ENCODE measurements at places on chromosomes 5 and 9.

DNA sequence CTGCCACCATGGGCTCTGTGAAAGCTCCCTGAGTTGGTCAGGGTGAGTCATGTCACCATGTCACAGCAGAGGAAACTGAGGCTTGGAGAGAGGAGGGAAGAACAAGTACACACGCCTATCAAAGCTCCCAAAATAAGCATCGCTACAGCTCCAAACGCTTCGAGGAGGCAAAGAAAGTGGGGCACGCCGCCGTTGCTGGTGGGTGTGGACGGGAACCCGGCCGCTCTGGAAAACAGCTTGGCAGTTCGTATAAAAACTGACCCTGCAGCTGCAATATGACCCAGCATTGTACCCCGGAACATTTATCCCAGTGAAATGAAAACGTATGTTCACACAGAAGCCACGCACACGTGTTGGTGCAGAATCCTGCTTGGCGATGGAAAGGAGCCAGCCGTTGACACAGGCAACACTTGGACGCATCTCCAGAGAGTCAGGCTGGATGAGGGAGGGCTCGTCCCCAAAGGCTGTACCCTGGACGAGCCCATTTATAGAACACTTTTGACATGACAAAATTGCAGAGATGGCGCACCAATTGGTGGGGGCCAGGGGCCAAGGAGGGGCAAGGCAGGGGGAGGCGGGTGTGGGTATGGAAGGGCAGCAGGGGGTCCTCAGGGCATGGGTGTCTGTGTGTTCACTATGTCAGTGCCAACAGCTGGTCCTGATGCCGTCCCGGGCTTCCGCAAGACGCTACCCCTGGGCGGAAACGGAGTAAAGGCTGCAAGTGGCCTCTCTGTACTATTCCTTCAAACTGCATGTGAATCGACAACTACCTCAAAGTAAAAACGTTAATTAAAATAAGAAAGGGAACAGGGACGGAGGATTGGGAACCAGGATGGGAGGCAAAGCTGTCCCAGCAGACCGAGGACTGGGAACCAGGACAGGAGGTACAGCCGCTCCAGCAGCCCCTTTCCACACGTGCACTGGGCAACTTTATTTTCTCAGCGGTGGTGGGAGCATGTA lies 173.0 kb downstream of the OLFM1 start:
- DNase-seq: no peak

GRCh38 chr5:114097570-114097969 lies 264.3 kb upstream of the KCNN2 start:
- no peak for DNase-seq

- no peak for DNase-seq
Observed at GRCh38 chr5:153257381-153257780, 233.1 kb upstream of the GRIA1 start.

DNA sequence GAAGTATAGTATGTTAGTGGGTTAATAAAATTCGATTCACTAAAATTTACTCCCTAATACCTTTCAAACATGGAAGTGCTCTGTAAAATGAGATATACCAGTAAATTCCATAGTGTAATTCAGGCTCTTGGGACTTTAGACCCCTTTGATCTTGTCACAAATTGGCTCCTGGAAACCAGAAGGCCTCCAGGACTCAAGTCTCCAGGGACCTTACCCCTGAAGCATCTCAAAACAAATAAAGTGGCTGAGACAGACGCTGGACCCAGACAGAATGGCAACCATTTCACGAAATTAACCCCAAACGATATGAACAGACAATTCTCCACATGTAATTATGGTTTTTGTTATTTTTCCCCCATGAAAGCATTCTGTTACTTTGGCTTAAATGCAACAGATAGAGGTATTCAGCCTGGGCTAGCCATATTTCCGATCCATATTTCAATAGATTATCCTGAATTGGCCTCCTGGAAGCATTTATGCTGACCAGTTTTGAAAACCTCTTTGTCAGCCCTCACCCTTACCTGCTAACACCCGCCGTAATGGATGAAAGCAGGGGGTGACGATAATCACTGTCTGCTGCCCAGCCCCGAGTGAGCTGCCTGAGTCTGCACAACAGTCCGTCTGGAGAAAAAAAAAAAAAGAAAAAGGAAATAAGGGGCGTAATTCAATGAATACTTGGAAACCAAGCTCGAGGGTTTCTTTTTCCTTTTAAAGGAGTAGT lies 34.1 kb upstream of the EFNA5 start:
- no peak for DNase-seq

- no peak for DNase-seq
Observed at GRCh38 chr5:10403829-10404228, 37.9 kb upstream of the ROPN1L start.

- DNase-seq: no peak
Observed at GRCh38 chr9:90092508-90092907, 487.7 kb downstream of the GADD45G start.

DNA sequence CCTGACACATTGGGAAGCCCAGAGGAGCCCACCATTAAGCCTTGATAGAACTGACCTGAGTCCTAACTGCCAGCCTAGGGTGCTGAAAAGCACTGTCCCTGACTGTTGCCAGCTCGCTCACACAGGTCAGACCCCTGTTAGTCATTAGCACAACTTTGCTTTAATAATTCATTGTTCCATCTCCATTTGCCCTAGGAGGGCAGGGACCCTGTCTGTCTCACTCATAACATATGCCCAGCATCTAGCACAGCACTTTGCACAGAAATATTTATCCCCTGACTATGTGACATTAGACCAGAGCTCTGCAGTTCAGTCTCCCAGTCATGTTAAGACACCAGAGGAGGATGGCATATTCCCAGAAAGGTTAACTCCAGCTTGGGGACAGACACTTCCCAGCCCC lies 61.8 kb upstream of the STXBP1 start:
- DNase-seq: no peak

DNA sequence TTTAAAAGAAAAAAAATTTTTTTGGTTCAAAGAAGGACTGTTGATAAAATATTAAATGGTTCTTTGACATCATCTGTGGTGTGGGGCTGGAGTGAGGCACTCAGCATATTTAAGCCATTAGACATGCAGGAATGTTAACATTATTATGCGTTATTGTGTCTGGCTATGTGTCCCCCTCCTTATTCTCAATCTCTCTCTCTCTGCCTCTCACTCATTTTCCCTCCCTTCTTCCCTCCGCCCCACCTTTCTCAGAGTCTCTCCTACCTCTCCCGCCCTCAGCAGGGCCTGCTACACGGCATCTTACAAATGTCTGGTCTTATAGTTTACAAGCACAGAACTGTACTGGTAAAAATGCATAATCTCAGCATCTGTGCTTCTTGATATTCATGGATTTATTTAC lies 287.8 kb upstream of the TMEM161B start:
- DNase-seq: no peak

DNA sequence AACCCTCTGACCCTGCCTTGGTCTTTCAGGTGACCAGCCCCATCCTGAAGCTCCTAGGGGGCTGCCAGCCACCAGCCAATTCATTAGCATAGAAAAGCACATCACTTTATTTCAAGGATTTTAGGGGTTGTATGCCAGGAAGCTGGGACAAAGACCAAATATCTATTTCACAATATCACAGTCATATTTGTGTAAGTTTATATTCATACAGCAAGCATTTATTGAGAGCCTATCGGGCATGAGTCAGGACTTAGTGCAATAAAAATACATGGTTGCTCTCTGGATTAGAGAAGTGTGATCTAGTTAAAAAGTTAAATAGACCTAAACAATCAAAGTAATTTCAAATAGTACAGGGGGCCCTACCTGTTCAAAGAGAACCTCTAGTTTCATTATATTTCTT lies 113.8 kb downstream of the ERCC6L2 start:
- no peak for DNase-seq

- no peak for DNase-seq
Observed at GRCh38 chr5:10277773-10278630, 27.9 kb downstream of the CCT5 start.

DNA sequence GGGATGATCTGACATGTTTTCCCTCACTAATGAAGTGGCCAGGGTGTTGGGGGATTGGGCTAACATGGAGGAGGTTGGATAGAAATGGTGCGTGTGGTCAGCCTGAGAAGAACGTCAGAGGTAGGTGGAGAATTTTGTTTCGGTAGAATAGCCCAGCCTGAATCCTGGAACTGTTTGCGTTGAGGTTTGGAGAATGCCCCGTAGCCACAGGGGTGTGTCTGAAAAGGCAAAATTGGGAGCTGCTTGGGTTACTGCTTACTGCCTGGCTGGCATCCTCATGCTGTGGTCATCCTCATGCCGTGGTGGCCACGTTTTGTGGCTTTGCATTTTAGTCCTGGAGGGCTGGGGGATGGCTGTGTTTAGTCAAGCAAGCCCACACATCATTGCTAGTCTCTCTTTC lies 236.9 kb downstream of the GOLPH3 start:
- DNase-seq: no peak

GRCh38 chr9:81832571-81833285 lies 95.5 kb upstream of the SPATA31D4 start:
- DNase-seq: no peak

- peak; percentile 51 for DNase-seq
Observed at GRCh38 chr9:17462869-17463464, 115.9 kb upstream of the SH3GL2 start.

GRCh38 chr9:92857236-92857635 lies 20.6 kb downstream of the ZNF484 start:
- no peak for DNase-seq

DNA sequence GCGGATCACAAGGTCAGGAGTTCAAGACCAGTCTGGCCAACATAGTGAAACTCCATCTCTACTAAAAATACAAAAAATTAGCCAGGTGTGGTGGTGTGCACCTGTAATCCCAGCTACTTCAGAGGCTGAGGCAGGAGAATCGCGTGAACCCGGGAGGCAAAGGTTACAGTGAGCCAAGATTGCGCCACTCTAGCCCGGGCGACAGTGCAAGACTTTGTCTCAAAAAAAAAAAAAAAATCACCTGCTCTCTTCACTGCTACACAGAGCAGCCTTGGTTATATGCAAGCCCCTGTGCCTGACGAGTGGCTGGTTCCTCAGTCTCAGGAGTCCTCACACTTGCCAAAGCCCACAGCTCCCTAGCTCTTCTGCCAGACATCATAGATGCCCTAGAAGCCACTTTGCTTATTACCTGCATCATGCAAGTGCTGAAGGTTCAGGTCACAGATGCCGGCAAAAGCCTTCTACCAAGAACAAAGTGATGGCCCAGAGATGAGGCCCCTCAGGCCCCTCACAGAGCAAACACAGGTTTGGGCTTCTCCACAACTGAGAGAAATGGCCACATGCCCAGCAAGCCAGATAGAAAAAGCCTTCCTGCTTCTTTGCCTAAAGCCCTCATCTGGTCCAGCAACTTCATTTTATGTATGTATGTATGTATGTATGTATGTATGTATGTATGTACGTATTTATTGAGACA lies 176.4 kb downstream of the AUH start:
- no peak for DNase-seq

DNA sequence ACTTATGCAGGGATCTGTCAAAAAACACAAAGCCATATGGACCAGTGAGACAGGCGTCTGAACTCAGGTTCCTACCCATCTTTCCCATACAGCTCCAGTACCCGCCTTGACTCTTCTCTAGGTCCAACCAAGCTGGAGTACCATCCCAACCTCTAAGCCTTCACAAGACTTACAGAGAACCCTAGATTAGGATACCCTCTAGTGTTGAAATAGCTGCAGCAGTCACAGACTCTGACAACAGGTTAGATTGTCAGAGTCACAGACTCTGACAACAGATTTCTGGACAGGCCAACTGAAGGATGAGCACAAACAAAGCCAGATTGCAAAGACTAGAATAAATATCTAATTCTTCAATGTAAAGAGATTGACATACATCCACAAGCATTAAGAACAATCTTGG lies 266.1 kb downstream of the GRIA1 start:
- no peak for DNase-seq

- DNase-seq: no peak
Observed at GRCh38 chr9:101212661-101213060, 172.1 kb downstream of the BAAT start.

GRCh38 chr5:170434966-170435605 lies 45.9 kb upstream of the KCNMB1 start:
- no peak for DNase-seq

DNA sequence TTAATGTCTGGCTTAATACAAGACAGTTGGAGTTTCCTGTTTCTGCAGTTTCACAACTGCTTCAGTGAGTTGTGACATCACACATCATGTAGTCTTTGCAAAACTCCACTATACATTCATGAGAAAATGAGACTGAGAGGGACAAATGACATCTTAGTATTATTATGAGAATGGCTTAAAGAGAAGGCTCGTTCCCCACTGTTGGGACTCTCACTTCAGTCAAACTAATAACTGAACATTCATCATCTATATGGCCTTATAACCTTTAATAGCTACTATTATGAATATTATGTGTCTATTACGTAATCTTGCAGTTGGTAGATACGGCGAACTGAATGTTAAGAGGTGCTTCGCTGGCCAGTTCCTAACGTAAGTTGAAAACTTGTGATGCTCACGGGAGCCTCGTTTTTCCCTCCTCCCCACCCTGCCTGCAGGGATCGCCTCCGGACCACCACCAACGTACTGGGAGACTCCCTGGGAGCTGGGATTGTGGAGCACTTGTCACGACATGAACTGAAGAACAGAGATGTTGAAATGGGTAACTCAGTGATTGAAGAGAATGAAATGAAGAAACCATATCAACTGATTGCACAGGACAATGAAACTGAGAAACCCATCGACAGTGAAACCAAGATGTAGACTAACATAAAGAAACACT lies 79.4 kb downstream of the SLC1A3 start:
- DNase-seq: no peak

DNA sequence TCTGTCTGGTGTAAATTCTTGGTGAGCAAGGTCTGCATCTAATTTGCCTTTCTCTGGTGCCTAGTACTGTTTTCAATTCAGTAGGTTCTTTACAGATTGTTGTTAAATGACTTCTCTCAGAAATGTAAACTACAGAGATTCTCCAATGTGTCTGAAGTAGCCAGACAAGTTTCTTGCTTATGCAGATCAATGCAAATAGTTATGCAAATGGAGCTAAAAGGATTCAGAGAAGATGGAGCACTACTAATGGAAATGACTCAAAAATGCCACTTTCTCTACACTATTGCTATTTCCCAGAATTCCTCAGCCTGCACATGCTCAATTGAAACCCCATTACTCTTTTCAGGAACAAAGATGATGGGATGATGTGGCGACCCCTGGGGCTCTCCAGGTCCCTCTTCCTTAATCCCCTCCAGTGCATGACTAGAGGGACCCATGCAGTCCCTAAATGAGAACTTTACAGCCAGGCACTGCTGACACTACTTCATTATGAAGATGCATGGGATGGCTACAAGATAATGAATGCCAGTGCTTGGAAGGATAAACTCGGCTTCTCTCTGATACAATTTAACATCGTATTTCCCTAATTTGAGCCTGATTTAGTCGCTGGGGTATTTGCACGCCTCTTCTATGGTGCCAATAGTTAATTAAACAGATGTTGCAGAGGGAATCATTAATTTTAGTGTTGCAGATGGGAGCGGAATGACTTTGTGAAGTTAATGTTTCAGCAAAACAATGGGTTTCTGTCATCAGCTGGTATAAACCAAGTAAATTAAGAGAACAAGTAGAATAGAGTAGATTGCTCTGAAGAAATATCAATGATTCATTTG lies 753.2 kb downstream of the TLR4 start:
- DNase-seq: no peak

DNA sequence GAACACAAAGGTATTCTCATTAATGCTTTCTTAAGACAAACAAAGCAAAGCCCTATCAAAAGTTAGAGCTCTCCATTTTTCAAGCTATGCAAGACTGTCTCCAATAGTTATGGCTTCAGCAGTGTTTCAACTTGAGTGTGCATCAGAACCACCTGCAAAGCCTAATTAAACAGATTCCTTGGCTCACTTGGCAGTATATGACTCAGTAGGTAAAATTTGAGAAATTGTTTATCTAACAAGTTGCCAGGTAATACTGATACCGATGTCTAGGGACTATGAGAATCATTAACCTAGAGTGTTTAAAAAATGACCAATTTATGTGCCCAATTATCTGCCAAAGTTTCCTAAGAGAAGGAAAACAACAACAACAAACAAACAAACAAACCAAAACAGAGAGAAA lies 60.3 kb upstream of the PARP8 start:
- no peak for DNase-seq
